Stimulated activated CD4-positive, alpha-beta T cell treated with anti-CD3 and anti-CD28 coated beads, Interleukin-12 subunit alpha, Interleukin-12 subunit beta, amount 100 ng/mL, for 4 hours (primary cell): ENCODE measurements at places on chromosomes 7 and 10.

DNA sequence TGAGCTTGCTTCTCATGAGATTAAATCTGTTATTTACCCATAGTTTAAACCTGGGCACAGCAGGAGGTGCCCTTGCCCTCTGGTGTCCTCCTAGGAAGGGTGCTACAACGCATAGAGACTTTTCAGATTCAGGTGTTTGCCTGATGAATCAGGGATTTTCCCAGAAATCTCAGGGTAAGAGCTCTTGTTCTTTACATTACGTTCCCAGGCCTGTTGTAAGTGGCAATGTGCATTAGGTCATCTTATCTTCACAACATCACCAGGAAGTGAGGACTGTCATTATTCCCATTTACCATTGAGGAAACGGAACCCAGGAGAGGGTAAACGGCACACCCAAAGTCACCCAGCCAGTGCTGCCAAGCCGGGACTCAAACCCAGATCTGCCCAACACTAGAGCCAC is 73.0 kb downstream of the NHLRC2 start:
- no peak for DNase-seq

DNA sequence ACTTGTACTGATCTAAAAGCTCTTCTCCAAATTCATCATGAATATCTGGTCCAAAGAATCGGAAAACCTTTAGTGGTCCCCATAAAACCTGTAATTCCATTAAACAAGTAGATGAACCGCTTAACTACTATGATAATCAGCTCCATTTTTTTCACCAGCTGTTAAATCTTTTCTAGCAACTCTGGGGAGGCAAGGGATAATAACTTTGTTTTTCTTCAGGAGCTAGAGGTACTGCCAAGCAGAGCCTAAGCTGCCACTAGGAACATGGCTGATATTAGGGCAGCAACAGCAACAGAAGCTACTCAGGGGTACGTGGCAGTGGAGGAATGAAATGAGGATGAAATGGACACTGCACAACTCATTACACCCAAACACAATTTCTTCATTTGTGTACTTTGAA is 138.0 kb downstream of the SRPK2 start:
- DNase-seq, result no peak

DNA sequence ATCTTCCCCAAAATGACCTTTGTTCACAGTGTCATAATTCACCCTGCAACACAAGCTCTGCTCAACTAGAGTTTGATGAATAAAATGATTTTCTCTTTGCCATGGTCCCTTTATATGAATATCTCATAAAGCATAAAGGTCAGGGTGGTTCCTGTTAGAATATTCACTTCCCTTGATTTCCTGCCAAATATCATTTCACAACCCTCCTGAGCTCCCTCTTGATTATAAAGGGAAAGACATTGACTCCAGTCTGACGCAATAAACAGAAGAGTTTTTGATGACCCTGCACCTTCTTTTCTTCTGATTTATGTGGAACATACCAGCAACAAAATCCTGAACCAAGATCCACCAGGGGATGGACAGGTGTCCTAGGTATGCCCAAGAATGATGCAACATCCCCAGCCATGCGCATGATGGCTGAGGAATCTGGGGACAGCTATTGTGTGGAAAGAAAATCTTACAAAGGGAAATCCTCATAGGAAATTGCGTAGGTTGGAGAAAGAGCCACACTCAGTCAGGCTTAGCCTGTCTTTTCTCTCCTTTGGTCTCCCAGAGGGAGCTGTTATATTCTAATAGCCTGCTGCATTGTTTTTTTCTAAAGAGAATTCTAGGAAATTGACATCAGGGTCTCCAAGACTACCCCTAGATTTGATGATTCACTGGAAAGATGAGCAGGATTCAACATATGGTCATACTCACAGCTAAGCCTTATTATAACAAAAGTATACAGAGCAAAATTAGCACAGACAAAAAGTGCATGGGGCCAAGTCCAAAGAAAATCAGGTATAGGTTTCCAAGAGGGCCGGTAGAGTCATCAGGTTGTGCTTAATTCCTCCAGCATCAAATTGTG is 18.8 kb downstream of the IFIT3 start:
- no peak for DNase-seq

DNA sequence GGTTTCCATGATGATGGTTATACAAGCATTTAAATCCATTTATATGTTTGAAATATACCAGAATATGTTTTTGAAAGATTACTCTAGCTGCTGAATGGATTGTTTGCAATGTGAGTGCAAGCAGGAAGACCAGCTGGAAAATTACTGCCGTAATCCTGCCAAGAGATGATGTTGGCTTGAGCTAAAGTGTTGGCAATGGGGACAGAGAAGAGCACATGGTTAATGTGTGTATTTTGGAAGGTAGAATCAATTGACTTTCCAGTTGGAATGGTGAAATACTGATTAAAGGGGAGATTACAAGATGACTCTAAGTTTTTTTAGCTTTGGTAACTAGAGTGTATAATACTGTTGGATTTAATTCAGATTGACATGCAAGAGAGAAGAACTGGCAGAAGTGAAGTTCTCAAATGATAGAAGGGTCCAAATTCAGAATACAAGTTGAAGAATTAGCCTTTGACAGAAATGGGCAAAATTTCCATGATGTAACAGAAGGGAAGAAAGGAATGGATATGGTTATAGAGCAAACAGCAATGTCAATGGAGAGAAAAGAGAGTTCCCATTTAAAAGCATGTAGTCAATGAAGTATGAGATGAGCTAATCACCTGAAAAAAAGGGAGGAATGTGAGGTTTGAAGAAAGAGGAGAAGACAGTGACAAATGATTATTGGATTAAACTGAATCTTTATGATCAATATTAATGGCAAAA is 422.0 kb downstream of the CDC14C start:
- DNase-seq, result no peak

DNA sequence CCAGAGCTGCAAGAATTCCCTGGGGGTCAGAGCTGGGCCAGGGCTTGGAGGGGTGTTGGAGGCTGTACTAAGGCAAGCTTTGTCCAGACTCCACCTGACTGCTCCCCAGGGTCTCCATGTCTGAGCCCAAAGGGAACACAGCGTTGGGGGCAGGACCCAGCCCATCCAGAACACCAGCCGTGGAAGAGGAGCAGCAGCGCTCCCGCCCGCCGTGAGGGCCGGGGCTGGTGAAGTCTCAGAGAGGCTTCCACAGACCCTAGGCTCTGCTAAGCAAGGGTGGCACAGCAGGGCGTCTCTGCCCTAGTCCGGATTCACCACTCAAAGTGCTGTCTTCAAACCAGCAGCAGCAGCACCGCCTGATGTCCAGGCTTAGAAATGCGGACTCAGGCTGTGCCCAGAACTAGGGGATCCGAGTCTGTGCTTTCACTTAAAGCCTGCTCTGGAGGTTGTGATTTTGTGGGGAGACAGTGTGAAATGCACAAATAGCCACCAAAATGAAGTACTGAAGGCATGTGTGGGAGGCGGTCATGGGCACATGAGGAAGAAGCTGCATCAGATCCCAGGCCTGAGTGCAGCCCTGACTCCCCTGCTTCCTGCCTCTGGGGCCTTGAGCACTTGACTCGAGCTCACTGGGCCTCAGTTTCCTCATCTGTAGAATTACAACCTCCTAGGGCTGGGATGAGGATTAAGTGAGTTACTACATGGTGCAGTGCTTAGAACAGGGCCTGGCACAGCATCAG is 16.6 kb upstream of the AQP1 start:
- DNase-seq, result no peak

- no peak for DNase-seq
Observed at GRCh38 chr7:32143301-32143700, 73.1 kb upstream of the PDE1C start.

- no peak for DNase-seq
Observed at GRCh38 chr7:98771941-98772603, 97.7 kb downstream of the TMEM130 start.

DNA sequence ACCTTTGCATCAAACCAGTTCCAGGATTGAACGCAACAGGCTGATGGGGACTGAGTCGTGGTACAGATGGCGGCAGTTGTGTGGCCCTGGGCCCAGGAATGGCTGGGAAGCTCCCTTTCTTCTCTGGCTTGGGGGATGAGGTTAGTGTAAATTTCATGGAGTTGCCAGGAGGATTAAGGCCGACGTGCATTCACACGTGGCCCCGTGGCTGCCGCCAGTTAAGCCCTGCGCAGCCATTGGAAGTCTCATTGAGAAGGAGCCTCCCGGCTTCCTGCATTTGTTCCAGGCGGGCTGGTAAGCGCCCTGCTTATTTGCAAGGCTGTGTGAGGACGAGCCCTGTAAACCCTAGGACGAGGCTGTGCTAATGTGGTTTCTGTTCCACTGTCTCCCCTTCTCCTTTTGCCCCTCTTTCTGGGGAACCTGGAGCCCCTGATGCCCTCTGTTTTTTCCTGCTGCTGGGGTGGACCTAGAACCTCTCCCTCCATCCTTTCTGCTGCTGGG is 174.7 kb upstream of the TNRC18 start:
- no peak for DNase-seq

DNA sequence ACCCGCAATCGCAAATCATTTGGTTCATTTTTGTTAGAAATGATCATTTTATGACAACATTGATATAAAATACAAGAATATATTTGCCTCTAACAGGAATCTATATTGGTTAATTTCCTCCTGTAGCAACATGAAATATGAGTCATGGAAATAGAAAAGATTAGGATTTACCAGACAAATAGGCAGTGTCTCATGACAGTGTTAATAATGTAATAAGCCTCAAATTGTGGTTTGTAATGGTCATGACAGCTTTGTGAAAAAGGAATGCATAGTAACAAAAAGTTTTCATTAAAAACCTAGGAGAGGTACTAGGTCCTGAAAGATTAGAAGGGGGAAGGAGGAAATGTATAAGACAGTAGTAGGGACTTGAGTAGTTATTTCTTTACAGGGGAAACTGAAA is 7.9 kb upstream of the SLK start:
- DNase-seq, result no peak

DNA sequence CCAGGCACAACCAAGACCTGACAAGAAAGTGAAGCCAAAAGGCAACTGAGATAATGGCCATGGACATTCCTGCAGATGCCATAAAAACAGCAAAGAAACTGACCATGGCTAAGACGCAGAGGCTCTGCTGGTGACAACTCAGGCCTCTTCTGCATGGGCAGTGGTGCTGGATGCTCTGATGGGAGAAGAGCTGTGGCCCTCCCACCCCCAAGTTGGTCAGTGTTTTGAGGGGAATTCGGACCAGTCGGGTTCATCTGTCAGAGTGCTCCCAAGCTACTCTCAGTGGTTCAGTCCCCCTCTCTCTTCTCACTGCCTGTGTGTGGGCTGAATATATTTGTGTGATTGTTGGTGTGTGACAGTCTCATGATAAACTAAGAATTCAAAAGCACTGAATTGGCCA is 79.0 kb upstream of the GPR26 start:
- no peak for DNase-seq

DNA sequence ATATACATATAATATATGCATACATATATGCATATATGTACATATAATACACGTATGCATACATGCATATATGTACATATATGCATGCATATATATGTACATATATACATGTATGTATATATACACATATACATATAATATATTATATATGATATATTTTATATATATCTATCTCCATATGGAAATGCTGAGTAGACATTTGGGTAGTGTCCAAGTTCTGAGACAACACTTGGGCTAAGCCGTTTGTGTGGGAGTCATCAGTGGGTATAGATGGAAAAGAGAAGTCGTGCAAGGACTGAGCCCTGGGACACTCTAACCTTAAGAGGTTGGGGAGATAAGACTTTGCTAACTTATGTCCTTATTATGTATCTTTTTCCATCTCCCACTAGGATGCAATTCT is 165.2 kb upstream of the PODXL start:
- no peak for DNase-seq

DNA sequence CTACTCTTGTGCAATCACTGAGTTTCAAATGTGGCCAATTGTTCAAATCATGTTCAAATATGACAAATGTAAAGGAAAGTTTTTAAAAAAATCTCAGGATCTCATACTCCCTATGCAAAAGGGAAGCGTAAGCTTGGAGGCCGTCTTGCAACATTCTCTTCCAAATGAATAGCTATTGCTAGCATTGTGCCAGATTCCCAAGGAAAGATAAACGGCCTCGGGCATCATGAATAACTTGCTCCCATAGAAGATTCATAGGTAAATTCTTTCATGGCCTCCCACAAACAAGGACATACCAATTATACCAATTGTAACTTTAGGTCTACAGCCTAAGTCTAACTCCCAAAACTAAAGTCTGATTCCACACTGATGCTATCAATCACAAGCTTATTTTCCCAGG is 416.9 kb downstream of the THSD7A start:
- no peak for DNase-seq

GRCh38 chr10:30002426-30003266 is 56.7 kb downstream of the JCAD start:
- peak; percentile 43 for DNase-seq

GRCh38 chr7:112423987-112424386 is 26.3 kb upstream of the IFRD1 start:
- DNase-seq, result no peak

- no peak for DNase-seq
Observed at GRCh38 chr10:87991946-87992345, 128.5 kb downstream of the PTEN start.

DNA sequence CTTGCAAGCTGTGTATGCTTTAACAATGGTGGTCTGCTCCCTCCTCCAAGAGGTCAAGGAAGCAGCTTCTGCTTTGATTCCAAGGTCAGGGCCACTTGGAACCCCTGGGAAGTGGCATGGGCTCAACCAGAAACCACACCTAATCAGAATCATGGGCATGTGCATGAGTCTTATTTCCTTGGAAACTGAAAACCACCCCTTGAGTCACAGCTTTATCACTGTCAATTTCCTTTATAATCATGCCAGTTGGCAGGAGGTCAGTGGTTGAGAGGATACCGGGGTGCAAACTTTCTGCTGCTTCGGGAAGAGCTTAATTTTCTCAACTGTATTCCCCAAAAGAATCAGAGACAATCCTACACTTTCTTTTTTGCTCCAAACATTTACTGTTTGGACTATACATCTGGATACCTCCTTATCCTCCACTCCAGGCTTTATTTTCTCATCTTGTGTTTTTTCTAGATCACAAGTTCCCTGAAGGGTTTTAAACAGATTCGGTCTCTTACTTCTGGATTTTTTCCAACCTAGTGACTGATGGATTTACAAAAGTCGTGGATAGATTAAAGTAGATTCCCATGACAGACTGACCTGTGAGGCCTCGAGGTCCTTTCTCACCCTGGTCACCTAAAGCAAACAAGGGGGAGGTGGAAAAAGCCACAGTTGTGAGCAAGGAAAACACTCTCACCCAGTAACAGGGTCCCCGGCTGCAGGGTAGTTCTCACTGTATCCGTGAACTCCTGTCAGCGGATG is 36.0 kb downstream of the COL17A1 start:
- DNase-seq, result no peak

GRCh38 chr10:44293306-44293778 is 91.6 kb downstream of the CXCL12 start:
- no peak for DNase-seq
